Bronchial epithelial cell (primary cell): ENCODE measurements at places on chromosomes 1 and 21. TPM values are rescaled to one million over a fixed set of nuclear protein-coding genes. Genes with fewer than 3 reads are reported as not detected.

PBXIP1 gene
- total RNA-seq = 23.7 and 28.3 TPM in 2 replicates

PTPRC gene
- not detected in 2 replicates for total RNA-seq

UBXN10 gene
- under 0.01 and 0.13 TPM in 2 replicates for total RNA-seq

ZNF683 gene
- total RNA-seq = not detected in 2 replicates

MAP7D1 gene
- total RNA-seq = 54.5 and 75.1 TPM in 2 replicates

ALPL gene
- not detected in 2 replicates for total RNA-seq

PLCH2 gene
- 64.2 and 93.2 TPM in 2 replicates for total RNA-seq

FRRS1 gene
- total RNA-seq = 23.4 and 28.3 TPM in 2 replicates

OR6K3 gene
- not detected in 2 replicates for total RNA-seq
